Non-pigmented ciliary epithelial cell (primary cell): ENCODE measurements at places on chromosomes 5 and 9.

GRCh38 chr5:43033841-43034590 lies 6.1 kb downstream of the ANXA2R start:
- DNase-seq, result no peak

- DNase-seq, result no peak
Observed at GRCh38 chr5:176809544-176810080, 747 bp upstream of the UNC5A start.

DNA sequence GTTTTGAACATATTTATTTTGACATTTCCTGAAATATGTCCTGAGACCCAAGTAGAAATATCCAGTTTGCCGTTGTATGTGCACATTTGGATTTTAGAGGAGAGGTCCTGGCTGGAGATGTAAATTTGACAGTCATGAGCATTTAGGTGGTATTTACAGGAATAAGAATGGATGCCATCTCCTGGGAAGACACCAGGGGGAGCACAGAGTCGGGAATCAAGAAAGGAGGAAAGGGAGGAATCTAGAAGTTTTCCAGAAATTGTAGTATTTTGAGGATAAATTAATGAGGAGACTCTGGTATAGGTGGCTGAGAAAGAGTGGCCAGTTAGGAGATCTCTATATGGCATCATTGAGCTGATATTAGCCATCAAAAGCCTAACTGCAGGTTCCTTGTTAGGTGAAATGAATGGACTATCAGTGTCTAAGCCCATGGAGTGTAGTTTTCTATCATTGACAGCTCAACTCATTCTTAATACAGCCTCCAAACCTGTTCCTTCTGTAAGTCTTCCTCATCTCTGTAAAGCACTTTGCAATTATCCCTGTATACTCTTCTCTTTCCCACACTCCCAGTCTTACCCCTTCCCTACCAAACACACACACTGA lies 7.2 kb downstream of the GAPT start:
- DNase-seq, result peak; percentile 5

DNA sequence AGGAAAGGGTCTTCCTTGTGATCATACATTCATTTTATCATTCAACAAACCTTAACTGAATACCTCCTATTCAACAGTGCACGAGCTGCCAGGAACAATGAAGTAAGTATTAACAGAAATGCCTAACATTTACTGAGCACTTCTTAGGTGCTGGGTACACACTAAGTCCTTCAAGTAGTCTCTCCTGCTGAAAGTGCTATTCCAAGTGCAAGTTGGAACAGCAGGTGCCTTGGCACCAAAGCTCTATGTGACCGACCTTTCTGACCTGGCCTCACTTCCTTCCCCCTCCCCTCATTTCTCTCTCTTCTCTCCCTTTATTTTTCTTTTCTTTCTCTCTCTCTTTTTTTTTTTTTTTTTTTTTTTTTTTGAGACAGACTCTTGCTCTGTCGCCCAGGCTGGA lies 94.5 kb downstream of the GRIA1 start:
- no peak for DNase-seq

DNA sequence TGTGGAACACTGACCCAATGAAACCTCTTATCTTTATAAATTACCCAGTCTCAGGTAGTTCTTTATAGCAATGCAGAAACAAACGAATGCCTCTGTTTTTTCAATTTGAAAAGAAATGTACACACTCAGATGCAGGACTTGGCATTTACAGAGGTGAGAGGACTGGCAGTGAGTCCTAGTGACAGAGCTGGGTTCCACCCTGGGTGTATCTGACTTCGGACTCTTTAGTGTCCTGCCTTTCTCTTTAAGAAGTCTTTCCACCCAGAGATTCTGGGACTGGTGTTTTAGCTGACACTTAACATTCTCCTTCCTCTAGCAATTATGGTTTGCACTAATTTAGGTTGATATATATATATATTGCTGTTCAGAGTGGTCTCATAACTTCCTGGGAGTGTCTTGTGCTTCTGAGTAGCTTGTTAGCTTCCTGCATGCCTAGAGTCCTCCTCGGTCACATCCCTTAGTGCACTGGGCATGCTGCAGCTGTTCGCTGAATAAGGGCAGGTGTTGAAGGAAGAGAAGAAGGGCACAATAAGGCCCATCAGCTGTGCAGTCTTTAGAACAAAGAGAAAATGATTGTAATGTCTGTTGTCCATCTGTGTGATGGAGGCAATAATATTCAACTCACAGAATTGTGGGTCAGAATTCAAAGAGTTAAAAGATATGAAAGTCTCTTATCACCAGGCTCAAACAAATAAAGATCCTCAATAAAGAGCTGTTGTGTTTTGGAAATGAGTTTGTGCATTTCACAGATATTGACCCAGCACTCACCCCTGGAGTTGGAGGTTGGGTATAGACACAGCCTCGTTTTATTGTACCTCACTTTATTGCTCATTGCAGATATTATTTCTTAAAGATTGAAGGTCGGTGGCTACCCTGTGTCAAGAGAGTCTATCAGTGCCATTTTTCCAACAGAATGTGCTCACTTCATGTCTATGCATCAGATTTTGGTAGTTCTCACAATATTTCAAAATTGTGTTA lies 187.1 kb downstream of the TRIM32 start:
- no peak for DNase-seq

- no peak for DNase-seq
Observed at GRCh38 chr5:72121780-72122445, 14.6 kb downstream of the MAP1B start.

- DNase-seq, result no peak
Observed at GRCh38 chr9:97038611-97039513, at the start of gene CTSV. CTSV (minus strand) TSS chr9:97039142; CDS start chr9:97038043, 1,099 bp downstream.

- no peak for DNase-seq
Observed at GRCh38 chr5:117103703-117104102, 529.1 kb upstream of the SEMA6A start.

GRCh38 chr5:36395260-36395659 lies 93.6 kb upstream of the RANBP3L start:
- DNase-seq, result no peak

GRCh38 chr9:91775011-91775707 lies 174.9 kb downstream of the ROR2 start:
- DNase-seq, result no peak

DNA sequence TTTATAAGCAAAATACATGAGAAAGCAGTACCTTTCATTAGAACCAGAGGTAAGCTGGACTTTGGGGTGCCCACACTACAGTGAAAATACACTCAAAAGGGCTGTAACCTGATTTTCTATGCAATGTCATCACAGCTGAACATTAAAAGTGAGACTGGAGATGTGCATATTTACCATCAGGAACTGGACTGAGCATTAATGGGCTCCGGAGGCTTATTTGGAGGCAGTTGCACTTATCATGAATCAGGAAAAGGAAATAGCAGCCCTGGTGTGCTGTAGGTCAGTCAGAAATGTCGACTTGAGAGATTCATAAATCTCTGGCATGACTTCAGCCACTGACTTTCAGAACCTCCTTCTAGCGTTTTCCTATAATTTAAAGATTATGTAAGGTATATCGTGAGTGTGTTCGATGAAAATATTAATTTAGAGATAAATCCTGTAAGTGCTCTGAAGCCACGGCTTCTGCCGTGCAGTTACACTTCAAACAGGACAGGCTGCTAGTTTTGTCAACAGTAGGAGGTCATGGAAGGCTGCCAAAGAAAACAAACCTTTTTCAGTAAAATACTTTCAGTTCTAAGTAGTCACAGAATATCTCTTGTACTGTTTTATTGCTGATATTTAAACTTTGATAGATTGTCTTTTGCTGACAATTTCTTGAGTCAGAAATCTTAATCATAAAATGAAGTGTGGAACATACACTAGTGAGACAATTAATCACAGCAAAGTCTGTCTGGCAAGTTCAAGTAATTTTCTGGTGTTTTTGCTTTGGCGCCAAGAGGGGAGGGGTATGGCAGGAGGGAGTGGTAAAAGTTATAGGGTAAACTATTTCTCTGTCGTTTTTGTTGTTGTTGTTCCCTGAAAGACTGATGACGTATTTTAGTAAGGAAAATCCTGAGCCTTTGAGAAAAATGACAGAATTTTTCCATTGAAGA lies 939.7 kb downstream of the NR2F1-AS1 start:
- no peak for DNase-seq

DNA sequence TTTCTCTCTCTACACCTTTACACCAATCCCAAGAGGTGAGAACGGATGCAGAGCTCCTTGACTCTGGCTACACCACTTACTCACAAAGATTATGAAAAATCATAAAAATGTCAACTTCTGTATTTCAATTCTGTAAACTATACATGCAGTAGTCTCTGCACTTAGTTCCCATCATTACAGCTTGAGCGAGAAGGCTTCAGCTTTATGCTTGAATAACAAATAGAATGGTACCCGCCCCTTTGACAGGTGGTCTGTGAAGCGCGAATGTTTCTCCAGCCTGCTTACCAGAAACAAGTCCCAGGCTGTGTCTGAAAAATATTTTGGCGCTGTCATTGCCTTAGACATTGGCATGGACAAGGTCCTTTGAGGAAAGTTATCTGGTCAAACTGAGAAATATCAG lies 562.4 kb upstream of the CLINT1 start:
- DNase-seq, result no peak

- no peak for DNase-seq
Observed at GRCh38 chr9:112316258-112316943, 17.0 kb downstream of the PTBP3 start.

GRCh38 chr9:36759141-36759540 lies 186.4 kb downstream of the MELK start:
- DNase-seq, result no peak

DNA sequence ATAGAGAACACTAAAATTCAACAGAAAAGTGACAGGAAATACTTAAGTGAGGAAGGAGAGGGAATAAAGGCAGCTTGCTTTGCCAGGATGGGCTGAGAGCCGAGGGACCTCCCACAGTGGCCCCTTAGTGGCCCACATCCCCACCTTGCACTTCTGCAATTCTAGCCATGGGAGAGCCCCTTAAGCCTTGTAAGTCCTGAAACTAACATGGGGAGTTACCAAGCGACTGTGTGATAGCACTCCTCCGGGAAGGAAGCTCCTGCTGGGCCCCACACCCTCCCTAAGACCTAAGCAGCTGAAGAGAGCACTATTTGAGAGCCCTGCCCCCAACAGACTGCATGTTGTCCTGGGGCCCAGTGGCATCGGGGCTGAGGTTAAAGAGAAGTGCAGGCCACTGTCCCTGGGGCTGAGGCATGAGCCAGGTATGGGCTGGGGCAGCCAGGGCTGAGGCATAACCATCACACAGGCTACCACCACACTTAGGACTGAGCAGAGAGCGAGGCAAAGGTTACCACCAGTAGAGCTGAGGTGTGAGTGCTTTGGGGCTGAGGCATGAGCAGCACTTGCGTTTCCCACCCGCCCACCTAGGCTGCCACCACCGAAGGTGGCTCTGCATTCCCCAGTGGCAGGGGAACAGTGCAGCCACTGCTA lies 301.8 kb upstream of the TRPC7 start:
- DNase-seq, result no peak

DNA sequence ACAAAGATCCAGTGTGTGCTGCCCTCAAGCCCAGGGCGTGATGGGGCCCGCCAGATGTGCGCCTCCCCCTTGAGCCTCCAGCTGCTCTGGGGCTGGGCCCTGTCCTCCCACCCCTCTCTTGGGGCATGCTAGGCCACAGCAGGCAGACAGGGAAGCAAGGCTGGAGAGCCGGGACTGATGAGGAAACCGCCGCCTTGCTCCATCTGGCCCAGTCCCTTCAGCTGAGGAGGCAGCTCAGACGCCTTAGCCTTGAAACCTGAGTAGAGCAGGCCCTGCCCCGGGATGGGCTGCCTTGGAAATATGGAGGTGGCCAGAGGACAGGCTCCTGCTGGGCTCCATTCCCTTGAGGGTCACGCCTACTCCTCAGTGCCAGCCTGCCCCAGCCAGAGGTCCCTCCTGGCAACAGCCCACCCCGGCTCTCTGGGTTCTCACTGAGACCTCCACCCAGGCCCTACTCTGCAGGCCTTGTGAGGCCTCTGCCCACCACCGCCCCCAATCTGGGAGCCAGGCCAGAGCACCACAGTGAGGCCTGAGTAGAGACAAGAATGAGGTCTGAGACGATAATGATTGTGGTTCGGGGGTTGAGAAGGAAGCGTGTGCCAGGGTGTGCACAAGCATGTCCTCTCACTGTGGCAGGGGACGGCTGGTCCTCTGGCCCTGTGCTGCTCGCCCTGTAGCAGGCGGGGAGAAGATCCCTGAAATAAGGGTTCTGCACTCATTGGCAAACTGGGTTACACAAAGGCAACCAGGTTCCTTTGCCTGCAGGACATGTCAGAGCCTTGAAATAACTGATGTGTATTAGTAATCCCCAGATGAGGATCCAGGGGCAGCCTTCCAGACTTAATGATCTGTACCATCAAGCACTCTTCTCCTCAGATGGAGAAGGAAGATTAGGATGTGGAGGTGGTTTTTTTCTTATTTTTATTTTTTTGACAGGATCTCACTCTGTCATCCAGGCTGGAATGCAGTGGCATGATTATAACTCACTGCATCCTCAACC lies 30.9 kb downstream of the CXXC5 start:
- DNase-seq, result no peak

DNA sequence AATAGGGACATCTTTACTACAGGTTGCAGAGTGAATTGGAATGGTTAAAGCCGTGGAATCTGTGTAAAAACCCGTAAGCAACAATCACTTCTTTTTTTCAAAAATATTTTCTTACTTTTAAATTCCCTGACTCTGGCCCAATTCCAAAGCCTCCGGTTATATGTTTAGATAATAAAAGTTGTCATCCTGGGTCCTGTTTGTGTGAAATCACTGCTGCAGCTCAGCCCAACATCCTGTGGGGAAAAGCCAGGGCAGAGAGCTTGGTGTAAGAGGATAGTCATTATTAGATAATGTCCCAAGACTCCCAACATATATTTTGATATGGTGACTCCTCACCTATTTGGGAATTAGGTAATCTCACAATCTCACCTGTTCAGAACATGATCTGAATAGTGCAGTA lies 586.0 kb upstream of the BRINP1 start:
- no peak for DNase-seq

DNA sequence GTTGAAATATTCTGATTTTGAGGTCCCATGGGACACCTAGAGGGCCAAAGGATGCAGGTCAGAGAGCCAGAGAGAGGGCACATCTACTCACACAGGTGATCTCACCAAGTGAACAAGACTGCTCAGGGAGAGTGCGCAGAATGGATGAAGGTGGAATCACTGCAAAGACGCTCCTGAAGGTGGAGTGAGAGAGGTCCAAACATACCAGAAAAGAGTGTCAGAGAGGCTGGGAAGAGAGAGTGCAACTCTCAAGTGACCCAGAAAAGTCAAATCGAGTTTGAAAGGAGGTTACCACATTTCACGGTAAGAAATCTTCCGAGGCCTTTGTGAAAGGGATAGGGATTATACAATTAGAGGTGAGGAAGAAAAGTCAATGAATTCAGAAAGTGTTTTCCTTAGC lies 173.4 kb downstream of the EPB41L4A start:
- DNase-seq, result no peak

DNA sequence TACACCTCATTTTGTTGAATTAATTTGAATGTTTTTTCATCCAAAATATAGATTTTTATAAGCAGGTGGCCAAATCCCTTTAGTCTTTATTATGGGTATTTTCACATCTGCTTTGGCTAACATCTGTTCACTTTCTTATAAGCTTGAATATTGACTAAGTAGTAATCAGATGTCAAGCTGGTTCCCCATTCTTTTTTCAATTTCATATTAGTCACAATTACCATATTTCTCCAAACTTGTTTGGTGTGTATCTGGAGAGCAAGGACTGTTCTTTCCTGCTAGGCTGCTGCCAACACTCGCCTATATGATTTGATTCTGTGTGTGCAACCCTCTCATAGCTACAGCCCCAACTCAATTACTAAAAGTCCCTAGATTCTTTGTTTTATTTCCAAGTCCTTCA lies 608.5 kb downstream of the PSAT1 start:
- no peak for DNase-seq
